ENCODE measurements at places on chromosomes 4 and X.
A peak's percentile ranks its signal among the peaks of the same experiment; 100 is the strongest.

DNA sequence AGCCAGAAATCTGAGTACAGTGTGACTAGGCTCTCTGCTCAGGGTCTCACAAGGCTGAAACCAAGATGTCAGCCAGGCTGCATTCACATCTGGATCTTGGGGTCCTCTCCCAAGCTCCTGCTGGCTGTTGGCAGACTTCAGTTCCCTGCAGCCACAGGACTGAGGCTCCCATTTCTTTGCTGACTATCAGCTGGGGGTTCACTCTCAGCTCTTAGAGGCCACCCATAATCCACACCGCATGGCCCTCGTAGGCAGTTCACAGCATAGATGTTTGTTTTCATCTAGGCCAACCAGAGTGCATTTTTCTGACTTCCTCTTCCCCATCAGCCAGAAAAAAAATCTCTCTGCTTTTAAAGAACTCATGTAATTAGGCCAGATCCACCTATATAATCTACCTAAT, 8.2 kb upstream of the WDR44 start:
- no peak for DNase-seq

DNA sequence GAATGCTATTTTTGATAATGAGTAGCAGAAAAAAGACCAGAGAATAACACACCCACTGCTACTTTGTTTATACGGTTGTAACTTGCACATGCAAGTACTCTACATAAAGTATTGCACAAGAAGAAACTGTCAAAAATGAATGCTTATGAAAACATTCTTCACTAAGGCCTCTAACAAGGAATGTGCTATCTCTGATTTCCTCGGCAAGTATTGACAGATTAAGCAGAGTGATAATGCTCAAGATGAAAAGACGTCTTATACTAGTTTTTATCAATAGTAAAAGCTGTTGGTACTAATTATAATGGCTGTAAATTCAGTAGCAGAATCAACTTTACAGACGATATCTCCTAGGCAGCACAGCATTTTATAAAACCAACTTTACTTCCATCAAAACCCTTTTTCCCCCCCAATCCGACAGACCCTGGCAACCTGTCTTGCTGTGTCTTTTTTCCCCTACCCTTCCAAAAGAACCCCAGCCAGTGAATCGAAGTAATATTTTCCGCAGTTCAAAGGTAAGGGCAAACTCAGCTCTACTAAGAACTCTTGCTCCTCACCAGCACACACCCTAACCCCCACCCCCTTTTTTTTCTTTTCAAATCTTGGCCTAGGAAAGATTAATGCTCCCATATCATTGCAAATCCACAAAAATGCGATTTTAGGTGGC, 1.5 kb downstream of the FRYL start:
- DNase-seq: peak; percentile 14

DNA sequence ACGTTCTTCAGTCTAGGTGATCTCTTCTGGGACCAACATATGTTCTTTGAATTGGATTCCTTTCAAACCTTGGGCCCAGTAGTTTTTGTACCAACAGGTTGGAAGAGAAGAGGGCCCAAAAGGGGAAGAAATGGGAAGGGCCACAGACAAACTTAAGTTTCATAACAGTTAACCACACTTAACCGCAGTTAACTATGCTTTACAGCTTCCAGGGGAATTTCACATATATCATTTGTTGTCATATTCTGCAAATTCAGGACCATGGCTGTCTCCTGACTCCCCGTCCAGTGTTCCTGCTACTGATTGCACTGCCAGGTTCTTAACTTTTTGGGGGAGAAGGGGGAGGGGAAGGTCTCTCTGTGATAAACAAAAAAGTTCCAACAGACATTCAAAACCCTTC, 34.6 kb downstream of the RTL5 start:
- DNase-seq: no peak

GRCh38 chrX:110420771-110421499, 62.3 kb downstream of the RTL9 start:
- no peak for DNase-seq

Data from GM13977 (cell line).